Fibroblast of skin of right quadriceps (primary cell): ENCODE measurements at places on chromosomes 2 and 18.

- peak; percentile 33 for DNase-seq
Observed at GRCh38 chr2:30694286-30695055, 112.8 kb downstream of the CAPN13 start.

DNA sequence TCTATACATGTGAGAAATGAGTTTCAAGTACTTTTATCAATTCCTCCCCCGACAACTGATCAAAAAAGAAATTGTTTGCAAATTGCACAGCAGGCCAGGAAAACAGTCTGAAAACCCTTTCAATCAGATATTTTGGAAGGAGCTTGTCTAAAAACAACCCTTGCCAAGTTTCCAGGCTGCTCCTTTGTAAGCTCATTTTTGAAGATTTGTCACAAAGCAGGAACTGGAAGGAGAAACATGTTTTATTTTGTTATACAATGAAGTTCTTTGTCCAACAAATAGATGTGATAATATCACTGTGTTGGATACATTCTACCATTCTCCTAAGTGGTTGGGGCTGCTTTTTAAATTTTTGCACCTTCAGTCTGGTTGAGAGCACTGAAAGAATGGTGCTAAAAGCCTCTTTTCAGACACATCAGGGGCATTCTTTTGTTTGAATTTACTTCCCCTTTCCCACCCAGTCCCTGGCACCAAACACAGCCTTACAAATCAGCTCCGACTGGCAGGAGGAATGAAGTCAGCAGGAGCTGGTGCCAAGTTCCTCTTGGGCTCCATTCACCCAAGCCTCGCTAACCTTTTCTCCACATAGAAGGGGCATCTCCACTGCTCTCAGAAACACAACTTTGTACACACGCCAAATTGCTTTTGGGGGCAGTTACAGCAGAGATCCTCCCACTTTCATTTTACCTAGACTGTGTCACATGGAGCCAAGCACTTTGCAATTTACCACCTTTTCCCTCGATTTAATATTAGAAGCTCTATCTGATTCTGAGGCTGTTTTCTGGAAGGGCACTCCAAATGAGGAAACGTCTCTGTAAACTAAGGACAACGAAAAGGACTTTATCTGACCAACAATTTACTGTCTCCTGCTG lies 88.0 kb downstream of the C1D start:
- DNase-seq = no peak

DNA sequence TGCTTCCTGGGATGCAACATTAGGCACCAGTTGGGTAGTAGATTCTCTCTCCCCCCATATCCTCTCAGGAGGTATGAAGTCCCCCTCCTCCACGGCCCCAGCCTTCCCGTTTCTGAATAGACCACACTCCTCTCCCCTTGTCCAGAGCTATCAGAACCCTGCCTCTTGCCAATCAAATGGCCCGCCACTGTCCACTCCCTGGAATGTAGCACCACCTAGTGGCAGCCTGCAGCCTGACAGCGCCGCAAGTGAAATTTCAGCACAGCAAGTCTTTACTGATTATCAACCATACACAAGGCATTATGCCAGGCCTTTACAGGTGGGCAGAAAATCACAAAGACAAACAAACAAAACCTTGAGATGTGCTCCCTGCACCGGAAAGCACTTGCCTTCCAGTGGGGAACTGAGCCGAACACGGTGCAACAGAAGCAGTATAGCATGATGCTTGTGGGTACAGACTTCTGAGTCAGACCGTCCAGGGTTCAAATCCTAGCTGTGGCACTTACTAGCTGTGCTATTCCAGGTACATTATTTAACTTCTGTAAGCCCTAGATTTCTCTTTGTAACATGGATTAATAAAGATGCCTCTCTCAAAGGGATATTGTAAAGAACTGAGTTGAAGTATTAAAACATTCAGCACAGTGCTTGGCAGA lies 174.0 kb downstream of the SMAD2 start:
- peak; percentile 22 for DNase-seq

GRCh38 chr2:86285571-86285970 lies 51.9 kb downstream of the REEP1 start:
- DNase-seq = no peak

DNA sequence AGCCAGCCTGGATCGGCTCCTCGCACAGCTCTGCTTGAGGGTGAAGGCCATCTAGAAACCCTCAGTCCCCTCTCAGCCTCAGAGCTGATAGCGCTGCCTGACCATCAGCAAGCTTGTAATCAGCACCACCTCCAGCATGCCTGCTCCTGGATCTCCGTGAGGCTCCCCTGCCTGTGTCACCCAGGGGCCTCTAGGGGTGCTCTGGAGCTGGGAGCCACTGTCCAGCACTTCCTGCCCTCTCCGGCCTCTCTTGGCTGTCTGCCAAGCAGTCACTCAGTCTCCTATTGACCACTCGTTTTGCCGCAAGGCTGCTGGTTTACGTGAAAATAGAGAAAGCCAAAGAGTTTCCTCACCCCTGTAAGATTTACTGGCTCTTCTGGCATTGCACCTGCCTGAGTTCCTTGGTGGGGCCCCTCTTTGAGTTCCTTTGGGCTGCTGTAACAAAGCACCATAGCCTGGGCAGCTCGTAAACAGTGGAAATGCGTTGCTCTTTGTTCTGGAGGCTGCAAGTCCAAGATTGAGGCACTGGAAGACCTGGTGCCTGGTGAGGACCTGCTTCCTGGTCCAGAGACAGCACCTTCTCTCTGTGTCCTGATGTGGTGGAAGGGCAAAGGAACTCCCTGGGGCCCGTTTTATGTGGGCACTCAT lies 17.9 kb downstream of the CAPN10 start:
- no peak for DNase-seq

DNA sequence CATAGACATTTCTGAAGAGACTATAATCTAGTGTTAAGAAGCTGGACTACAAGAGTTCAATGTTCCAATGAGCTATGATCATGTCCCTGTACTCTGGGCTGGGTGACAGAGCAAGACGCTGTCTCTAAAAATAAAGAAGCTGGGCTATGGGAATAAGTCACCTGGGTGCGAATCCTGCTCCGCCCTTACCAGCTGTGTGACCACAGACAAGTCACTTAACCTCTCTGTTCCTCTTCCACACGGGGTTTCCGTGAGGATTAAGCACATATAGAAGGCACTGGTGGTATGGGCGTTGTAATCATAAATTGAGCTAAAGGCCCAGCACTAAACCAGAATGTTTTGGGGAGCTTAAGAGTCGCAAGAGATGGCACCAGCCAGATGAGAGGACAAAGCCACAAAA lies 178.5 kb downstream of the HAUS1 start:
- no peak for DNase-seq

DNA sequence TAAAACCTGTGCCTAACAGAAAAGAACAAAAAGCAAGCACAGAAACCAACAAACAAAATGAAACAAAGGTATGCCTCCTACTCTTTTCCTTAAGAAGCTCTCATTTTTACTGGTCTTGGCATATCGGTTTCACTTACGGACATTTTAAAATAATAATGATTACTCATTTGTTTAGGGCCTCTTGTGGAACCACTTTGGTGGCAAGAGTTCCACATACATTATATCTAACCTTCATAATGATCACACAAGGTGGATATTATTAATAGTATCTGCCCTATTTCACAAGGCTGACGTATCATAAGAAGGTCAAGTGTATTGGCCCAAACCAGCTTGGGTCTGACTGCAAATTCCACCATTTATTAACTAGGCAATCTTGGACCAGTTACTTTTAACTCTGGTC lies 304.7 kb downstream of the TCF4 start:
- DNase-seq = no peak

DNA sequence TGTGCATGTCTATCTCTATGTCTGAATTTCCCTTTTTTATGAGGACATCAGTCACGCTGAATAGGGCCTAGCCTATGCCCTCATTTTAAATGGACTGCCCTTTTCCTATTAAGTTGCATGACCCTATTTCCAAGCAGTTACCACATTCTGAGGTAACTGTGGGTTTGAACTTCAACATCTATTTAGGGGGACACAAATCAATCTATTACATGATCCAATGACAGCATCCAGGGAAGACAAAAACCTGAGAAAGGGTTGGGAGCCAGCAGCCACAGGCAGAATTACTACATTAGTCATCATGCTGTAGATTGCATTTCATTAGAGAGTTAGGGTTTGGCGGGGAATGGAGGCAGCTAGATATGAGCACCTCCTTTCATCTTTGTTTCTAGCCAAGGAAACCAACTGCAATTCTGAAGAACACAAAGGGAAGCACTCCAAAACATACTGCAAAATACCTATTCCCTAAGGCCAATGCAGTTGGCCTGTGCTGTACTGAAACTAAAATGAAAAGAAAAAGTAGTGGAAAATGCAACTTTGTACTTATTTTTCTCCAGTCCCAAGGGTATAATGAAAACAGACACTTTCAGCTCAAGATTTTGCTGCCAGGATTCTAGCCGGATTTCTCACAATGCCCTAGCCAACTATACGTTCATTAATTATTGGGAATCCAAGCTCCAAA lies 40.4 kb upstream of the C1D start:
- DNase-seq = peak; percentile 50

DNA sequence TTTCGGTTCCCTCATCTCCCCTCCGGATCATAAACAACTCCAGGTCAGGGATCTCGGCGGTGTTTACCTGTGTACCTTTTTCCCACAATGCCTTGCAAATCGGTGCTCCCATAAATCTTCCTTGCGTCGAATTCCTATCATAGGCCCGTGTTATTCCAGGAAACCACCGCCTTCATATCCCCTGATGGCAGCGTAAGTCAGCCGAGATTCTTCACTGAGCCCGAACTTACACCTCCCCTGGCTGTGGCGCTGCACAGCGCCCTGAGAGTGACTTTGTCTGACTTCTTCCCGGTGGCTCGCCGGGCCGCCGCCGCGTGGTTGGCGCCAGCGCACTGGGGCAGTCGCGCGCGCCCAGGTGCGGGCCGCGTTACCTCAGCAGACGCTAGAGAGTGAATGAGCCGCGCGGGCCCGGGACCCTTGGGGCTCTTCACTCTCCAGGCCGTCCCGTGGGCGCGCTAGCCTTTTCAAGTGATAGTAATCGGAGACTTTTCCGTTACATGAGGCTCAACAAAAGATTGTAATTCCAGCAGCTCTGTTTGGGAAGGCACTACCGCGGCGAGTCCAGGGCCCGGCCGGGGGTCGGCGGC lies 101.6 kb downstream of the SPTBN1 start:
- peak; percentile 51 for DNase-seq

DNA sequence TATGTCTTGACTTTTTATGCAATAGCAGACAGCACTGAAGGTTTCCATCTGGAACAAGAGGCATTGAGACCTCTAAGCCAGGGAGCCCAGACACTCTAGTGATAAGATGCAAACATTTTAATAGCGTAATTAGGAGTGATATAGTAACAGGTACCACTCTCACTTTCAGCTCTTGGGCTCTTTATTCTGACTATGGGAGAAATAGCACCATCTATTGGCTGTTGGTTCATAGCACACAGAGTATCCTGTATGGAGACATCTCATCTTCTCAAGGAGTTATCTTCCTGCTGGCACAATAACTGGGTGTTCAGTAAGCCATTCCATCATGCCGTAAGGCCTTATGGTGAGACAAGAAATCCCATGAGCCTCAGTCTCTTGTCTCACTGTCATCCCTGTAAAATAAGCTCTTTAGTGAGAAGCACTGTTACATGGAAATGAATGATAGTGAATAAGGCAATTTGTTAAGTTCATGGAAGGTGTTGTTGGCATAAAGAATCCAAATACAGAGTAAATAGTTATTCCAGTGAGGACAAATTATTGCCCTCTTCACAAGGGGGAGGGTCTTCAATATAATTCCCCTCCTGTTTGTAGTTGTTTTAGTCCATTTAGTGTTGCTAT lies 48.3 kb downstream of the THUMPD2 start:
- peak; percentile 22 for DNase-seq

GRCh38 chr2:45808294-45808800 lies 156.9 kb downstream of the PRKCE start:
- no peak for DNase-seq

DNA sequence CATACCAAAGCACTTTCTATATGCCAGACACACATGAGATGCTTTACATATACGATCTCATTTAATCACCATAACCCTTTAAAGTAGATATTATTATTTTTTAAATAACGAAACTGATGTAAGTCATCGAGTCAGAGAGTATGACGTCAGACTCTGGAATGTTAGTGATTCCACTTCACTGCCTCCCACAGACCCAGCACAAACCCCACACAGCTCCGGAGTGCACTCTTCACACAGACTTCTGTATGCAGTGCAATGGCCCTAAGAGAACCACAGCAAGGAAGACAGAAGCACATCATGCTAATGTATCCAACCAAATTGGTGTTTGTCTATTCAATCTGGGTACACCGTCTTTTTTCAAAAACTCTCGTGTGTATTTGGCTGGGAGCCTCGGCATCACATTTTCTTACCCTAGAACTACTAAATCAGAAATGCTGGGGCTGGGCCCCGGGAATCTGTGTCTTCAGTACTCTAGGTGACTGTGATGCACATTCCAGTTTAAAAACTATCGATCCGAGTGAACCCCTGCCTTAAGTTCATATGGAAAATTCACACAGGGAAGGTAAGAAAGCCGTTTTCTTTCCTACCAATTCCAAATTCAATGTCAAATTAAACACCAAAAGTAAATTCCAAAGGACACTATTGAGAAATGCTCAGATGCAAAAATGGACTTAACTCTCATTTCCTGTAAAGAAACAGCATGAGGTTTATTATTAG lies 117.7 kb upstream of the ACVR1C start:
- DNase-seq = peak; percentile 61

GRCh38 chr2:119387381-119388129 lies 20.8 kb downstream of the DBI start:
- DNase-seq = peak; percentile 86

DNA sequence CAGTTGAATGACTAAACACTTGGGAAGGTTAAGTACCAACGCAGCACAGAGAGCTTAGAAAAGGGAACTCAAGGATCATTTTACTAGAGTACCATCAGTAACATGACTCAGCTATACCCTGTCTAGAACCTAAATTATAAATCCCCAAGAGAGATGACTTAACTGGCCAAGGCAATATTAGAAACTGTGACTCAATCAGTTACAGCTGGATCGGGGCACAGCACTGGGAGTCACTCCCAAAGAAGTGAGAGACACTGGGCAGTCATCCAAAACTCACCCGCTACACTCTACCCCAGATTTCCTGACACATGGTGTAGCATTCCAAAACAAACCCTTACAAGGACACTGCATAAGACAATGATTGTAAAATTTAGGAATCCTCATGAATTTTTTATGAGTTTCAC lies 17.7 kb downstream of the IWS1 start:
- DNase-seq = peak; percentile 100

DNA sequence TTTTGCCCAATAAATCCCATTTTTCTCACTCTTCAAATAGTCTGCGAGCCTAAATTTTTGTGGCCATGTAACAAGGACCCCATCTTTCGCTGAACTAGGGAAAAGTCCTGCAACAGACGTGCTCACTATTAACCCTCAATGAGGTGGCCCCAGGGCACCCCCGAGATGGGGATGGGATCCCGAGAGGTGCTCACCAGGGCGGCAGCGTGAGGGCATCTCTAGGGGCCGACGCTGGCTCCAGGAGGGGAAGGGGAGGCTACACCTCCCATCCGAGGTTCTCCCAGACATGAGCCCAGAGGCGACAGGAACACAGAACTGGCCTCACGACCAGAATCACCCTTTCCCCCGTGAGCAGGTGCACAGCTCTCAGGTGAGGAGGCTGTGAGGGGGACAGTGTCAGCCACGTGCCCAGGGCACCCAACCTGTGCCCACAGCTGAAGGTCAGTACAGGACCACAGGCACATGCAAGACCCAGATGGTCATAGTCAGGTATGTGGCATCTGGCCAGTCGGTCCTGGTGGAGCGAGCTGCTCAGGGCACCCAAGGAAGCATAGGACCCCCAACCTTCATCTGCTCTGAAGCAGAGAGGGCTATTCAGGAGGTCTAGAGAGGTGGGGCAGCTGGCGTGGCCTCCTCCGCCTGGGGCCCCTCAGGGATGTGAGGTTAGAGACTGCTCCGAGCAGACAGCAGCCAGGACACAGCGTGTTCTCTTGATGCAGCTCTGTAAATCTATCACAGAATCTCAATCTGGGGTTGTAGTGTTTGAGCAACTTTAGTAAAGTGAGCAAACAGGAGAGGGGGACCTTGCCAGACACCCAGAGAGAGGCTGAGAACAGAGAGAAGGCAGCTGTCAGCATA lies 62.8 kb downstream of the PXDN start:
- no peak for DNase-seq
